ENCODE measurements at places on chromosomes 5 and 9.

DNA sequence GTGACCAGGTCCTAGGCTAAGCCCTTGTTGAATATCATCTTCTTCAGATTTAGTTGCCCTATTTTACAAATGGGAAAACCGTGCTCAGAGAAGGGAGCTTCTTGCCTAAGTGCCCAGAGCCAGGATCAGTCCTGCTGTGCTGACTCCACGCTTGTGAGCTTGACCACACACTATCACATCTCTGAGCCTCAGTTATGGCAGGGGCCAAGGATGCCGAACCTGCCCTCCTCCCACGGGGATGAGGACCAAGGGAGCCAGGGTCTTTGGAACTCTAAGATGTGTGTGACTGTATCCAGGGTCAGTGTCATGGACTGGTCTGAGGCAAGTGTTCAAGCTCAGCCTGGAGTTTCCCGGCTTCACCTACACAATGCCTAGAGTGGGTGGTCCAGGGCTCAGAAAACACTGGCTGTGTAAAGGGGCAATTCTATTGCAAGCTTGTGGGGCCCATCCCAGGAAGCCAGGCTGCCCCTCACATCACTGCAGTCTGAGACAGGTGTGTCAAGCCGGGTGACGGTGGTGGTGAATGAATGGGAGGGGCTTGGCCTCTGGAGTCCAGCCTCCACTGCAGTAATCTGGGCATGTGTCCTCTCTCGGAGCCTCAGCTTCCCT, 235.7 kb downstream of the PBX3 start:
- no peak for DNase-seq

GRCh38 chr9:135724186-135724787, 22.3 kb downstream of the KCNT1 start:
- DNase-seq = no peak

- DNase-seq = no peak
Observed at GRCh38 chr9:79661279-79661678, 89.5 kb downstream of the TLE4 start.

DNA sequence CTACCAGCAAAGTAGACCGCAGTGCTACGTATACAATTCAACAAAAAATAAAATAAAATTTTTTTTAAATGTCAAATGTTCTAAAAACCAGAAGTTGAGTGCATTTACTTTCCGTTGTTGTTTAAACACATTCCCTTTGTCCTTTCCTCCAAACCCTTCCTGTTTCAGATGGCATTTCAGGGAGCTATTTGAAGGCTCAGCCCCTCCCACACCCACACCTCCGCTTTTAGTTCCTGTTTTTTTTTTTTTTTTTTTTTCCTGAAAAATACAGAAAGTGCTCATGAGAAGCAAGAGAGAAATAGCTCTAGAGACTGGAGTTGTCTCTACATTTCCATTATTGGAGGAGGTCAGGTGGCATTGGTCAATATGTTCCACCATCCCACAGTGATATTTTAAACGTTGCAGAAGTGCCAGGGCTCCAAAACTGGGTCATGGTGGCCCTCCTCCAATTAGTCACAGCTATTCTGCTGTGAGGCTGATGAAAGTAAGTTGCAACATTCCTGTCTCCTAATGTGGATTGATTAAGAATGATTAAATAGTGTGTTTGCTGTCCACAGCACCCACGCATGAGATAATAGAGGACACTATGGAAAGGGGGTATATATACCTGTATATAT, 106.9 kb downstream of the GABRG2 start:
- DNase-seq = no peak

- no peak for DNase-seq
Observed at GRCh38 chr5:17893026-17893635, 258.9 kb downstream of the TAF11L14 start.

DNA sequence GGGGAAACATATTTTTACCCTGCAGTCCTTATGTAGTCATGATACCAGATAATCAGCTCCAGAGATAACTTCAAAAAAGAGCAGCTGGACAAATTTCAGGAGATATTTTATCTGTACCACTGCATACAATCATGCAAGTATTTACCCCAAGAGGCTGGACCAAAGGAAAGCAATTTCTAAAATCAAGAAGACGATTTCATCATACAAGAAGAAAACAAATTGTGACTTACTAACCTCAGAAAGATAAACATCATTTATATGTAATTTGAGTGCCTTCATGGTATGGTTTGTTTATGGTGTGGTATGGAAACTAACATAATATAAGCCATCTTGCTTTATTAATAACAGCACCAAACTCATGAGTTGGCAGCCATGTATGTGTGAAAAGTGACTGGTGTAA, 603.6 kb downstream of the PSAT1 start:
- DNase-seq = no peak

GRCh38 chr9:89036383-89036782, 45.1 kb downstream of the S1PR3 start:
- no peak for DNase-seq

Data from stimulated activated CD8-positive, alpha-beta memory T cell treated with anti-CD3 and anti-CD28 coated beads, Interleukin-4, amount 100 ng/mL, for 4 hours (primary cell).